ENCODE measurements at places on chromosomes 6 and 20. TPM values are rescaled to one million over a fixed set of nuclear protein-coding genes. Genes with fewer than 3 reads are reported as not detected.

DNA sequence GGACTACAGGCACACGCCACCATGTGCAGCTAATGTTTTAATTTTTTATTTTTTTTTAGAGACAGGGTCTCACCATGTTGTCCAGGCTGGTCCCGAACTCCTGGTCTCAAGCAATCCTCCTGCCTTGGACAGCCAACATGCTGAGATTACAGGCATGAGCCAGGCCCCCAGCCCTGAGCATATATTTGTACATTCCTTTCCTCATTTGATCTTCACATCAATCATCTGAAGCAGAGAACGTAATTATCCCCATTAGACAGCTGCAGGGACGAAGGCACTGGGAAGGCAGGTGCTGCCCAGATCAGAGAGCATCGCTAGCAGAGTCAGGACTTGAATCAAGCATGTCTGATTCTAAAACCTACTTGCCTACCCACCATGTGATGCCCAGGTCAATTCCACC lies 41.0 kb upstream of the SIRPA start:
- no peaks in the 10 kb centered on the region for H3K27me3 ChIP-seq
- no peak overlapping the region for H3K27ac ChIP-seq
- peaks cover 20% of the 10 kb centered on the region for H3K4me1 ChIP-seq
- H3K4me3 ChIP-seq, result no peak overlapping the region
- H3K36me3 ChIP-seq, result no peaks in the 10 kb centered on the region
- no peak for DNase-seq

DNA sequence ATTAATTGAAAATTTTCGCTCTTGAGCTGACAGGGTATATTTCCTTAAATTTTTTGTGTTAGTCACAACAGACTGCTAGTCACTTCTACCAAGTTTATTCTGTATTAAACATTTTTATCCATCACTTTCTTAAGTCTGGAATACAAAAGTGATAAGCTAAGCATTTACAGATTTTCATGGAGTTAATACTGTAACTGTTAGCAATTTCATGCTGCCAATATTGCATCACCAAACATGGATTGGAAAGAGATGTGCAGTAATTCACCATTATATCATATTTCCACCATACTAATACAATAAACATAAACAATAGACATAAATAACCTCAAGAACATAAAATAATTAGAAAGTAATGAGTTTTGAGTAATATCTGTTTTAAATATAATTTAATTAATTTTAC lies 854.0 kb upstream of the CITED2 start:
- DNase-seq, result no peak
- no peak overlapping the region for H3K4me3 ChIP-seq
- peaks cover 11% of the 10 kb centered on the region for H3K4me1 ChIP-seq
- H3K36me3 ChIP-seq, result no peaks in the 10 kb centered on the region
- no peak overlapping the region for H3K27ac ChIP-seq

- no peak for DNase-seq
- no peak overlapping the region for H3K27ac ChIP-seq
- H3K4me3 ChIP-seq, result no peak overlapping the region
- no peaks in the 10 kb centered on the region for H3K36me3 ChIP-seq
- no peaks in the 10 kb centered on the region for H3K27me3 ChIP-seq
- H3K4me1 ChIP-seq, result no peaks in the 10 kb centered on the region
Measured at GRCh38 chr6:156809034-156809433, 31.9 kb downstream of the ARID1B start.

- DNase-seq, result no peak
- no peaks in the 10 kb centered on the region for H3K4me1 ChIP-seq
- H3K36me3 ChIP-seq, result no peaks in the 10 kb centered on the region
- H3K27me3 ChIP-seq, result peaks cover 9% of the 10 kb centered on the region
- no peak overlapping the region for H3K27ac ChIP-seq
Measured at GRCh38 chr20:17491041-17491440, 40.1 kb downstream of the BFSP1 start.

DNA sequence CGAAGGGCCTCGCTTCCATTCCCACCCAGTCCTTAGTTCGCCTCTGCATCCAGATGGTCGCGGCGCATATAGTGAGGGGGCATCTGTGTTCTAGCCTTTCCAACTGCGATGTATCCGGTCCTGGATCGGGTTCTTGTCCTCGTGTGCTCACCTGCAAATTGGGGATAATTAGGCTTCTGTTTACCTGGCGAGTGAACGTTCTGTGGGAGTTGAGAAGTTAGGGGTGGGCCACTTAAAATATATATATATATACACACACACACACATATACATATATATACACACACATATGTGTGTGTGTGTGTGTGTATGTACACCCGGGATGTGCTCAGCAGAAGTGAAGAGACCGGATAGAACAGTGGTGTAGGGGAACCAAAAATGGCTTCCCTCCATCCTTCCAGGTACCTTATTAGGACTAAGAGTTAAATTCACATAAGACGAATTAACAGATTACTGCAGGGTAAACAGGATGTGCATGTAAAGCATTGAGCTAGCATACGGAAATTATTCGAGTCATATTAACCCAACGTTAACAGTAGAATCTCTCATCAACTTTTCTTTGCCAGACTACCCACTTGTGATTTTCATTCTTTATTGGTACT lies 537 bp downstream of the CSTF1 start:
- H3K4me1 ChIP-seq, result peaks cover 18% of the 10 kb centered on the region
- H3K36me3 ChIP-seq, result peaks cover 44% of the 10 kb centered on the region
- H3K27me3 ChIP-seq, result no peaks in the 10 kb centered on the region
- H3K27ac ChIP-seq, result peak overlapping the region; percentile 79
- H3K4me3 ChIP-seq, result peak overlapping the region; percentile 95
- no peak for DNase-seq

GRCh38 chr20:9480066-9480465 lies 34.3 kb upstream of the LAMP5 start:
- no peaks in the 10 kb centered on the region for H3K36me3 ChIP-seq
- H3K4me3 ChIP-seq, result no peak overlapping the region
- H3K27ac ChIP-seq, result no peak overlapping the region
- no peaks in the 10 kb centered on the region for H3K27me3 ChIP-seq
- peaks cover 6% of the 10 kb centered on the region for H3K4me1 ChIP-seq

GRCh38 chr6:21908161-21908848 lies 314.8 kb downstream of the SOX4 start:
- no peaks in the 10 kb centered on the region for H3K27me3 ChIP-seq
- no peak for DNase-seq
- H3K4me3 ChIP-seq, result no peak overlapping the region
- H3K27ac ChIP-seq, result no peak overlapping the region
- H3K36me3 ChIP-seq, result no peaks in the 10 kb centered on the region

- no peaks in the 10 kb centered on the region for H3K4me1 ChIP-seq
- H3K27ac ChIP-seq, result no peak overlapping the region
- no peaks in the 10 kb centered on the region for H3K27me3 ChIP-seq
- no peak for DNase-seq
Measured at GRCh38 chr6:6218759-6219085, 101.7 kb downstream of the F13A1 start.

DNA sequence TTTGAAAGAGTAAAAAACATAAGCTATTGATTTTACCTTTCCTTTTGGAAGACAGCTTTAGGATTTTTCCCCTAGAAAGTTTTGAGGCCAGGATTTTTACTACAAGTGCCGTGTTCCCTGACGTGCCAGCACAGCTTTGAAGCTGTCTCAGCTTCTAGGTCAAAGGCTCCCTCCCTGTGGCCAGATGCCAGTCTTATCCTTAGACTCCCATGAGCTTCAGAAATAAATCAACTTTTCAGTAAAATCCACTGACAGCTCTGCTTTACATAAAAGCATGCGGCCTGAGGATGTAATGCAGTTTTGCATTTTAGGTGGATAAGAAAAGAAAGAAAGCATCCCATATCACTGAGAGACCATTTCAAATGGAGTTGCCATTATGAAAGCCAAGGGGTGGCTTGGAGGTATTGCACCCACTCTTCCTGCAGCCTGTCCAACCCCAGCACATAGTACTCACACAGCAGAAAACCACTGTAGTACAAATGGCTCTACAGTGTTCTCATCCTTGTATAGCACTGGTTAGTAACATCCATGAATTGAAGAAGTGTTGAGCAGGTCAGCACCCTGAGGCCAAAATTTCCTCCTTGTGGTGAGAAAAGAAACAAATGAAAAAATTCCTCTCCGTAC lies 15.2 kb upstream of the ATXN1 start:
- no peaks in the 10 kb centered on the region for H3K36me3 ChIP-seq
- no peaks in the 10 kb centered on the region for H3K4me1 ChIP-seq
- DNase-seq, result no peak

- peaks cover 52% of the 10 kb centered on the region for H3K36me3 ChIP-seq
- no peaks in the 10 kb centered on the region for H3K4me1 ChIP-seq
- DNase-seq, result no peak
Measured at GRCh38 chr6:150966786-150967185, 101.3 kb downstream of the MTHFD1L start.

DNA sequence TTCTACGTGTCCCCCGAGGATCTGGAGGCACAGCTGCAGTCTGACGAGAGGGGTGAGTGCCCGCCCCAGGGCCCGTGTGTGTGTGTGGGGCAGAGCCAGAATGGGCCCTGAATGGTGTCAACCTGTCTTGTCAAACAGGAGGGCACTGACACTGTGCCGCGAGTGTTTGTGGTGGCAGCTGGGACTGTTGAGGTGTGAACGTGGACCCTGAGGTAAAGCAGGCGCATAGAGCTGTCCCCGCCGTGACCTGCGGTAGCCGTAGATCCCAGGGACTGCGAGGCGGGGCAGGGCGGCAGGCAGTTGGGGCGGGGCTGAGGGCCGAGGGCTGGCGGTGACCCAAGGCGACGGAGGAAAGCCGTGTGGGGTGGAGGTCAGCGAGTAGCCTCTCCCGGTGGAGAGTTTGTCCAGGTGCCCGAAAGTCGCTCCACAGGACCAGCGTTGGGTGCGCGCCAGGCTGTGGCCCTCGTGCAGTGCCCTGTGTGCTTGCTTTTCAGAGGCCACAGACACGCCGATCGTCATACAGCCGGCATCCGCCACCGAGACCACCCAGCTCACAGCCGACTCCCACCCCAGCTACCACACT lies 25.2 kb downstream of the UCKL1 start:
- H3K36me3 ChIP-seq, result peaks cover 68% of the 10 kb centered on the region
- no peaks in the 10 kb centered on the region for H3K4me1 ChIP-seq
- H3K4me3 ChIP-seq, result no peak overlapping the region
- DNase-seq, result peak; percentile 79
- H3K27me3 ChIP-seq, result no peaks in the 10 kb centered on the region

GRCh38 chr6:156543431-156543830 lies 233.7 kb upstream of the ARID1B start:
- no peak overlapping the region for H3K27ac ChIP-seq
- H3K4me3 ChIP-seq, result no peak overlapping the region
- H3K36me3 ChIP-seq, result no peaks in the 10 kb centered on the region
- H3K4me1 ChIP-seq, result no peaks in the 10 kb centered on the region
- no peak for DNase-seq

DNA sequence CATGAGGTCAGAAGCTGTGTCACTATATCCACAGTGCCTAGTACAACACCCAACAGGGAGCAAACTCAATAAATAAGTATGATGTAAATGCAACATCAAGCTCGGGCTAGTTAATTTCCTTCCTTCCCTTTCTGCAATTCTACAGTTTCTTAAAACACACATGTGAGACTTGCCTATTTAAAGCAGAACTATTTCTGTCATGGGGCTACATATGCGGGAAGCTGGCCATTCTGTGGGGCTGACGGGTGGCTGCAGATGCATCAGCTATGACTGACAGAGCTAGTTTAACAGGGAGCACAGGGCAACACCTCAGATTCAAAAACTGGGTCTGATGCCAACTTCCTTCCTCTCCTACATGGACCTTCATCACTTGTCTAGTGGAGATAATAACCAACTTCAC lies 118.1 kb upstream of the ENPP5 start:
- H3K27me3 ChIP-seq, result no peaks in the 10 kb centered on the region
- H3K27ac ChIP-seq, result no peak overlapping the region
- no peak overlapping the region for H3K4me3 ChIP-seq

DNA sequence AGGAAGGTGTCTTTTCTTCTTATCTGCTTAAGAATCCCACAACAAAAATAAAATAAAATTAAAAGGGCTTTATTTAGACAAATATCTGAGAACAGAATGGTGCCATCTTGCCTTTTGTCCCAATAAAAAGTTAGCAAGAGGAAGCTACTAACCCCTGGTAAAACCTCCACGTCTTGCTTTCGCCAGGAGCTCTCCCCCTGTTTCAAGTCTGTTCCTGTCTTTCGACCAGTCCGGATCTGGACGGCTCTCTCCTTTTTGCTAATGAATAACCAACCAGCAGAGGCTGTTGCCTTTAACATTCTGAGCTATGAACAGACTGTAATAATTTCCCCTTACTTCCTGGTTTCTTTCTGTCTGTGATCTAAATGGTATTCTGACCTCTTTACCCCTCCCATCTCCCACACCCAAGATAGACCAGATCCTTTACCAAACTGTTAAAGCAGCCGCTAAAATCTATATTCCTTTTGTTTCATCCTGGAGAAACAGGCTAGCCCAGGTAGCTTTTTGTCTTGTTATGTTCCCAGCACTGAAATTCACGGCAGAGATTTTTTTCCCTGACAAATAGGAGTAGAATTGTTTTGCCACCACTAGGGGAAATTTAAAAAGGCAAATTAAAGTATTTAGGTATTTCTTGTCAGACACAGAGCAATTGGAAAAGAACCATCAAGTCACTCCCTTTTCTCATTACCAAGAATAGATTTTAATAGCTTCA lies at the start of gene FRK:
Gene FRK (minus strand): TSS at position 320 of the 712 bp plus-strand sequence. CDS start 580 bp downstream, outside the sequence.
- no peaks in the 10 kb centered on the region for H3K36me3 ChIP-seq
- peak within 1 kb of the TSS; percentile 58 for H3K27ac ChIP-seq
- DNase-seq, result peak; percentile 34
- H3K4me1 ChIP-seq, result no peaks in the 10 kb centered on the region
- no peaks in the 10 kb centered on the region for H3K27me3 ChIP-seq
- peak within 1 kb of the TSS; percentile 73 for H3K4me3 ChIP-seq

DNA sequence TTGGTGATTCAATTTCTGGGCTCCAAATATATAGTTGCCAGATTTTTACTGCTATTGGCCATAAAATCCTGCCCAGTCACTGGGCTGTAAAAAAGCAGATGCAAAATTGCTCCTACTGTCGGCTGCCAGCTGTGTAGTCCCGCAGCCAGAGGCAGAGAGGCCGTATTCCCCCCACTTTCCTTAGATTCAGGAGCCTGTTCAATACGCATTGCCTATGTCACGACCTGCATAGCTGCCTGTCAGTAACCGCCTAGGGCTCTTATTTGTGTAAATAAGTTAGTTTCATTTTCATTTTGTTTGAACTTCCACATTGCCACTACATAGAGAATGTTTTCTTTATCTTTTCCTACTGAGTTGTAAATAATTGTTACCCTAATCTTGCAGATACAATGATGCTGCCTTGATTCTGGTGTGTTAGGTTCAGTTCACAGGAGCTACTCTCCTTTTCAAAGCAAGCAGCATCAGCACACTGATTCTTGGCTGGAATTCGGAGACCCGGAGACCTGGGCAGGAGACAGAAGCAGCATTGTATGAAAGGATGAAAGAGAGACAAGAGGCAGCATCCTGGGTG lies 46.0 kb upstream of the UST start:
- H3K27ac ChIP-seq, result peak overlapping the region; percentile 76
- no peaks in the 10 kb centered on the region for H3K36me3 ChIP-seq
- no peaks in the 10 kb centered on the region for H3K27me3 ChIP-seq
- peak; percentile 89 for DNase-seq
- peak overlapping the region; percentile 74 for H3K4me3 ChIP-seq

GRCh38 chr6:152848919-152849318 lies 98.3 kb downstream of the VIP start:
- H3K27ac ChIP-seq, result no peak overlapping the region
- H3K4me3 ChIP-seq, result no peak overlapping the region
- H3K36me3 ChIP-seq, result no peaks in the 10 kb centered on the region
- no peaks in the 10 kb centered on the region for H3K27me3 ChIP-seq
- no peak for DNase-seq

- H3K27ac ChIP-seq, result no peak overlapping the region
- no peaks in the 10 kb centered on the region for H3K27me3 ChIP-seq
- no peak for DNase-seq
- no peaks in the 10 kb centered on the region for H3K4me1 ChIP-seq
- H3K4me3 ChIP-seq, result no peak overlapping the region
Measured at GRCh38 chr20:41436679-41437078, 70.1 kb upstream of the EMILIN3 start.

The STMND1 gene
- total RNA-seq, result not detected

The MLIP gene
- 0.36 TPM for total RNA-seq

The FARS2 gene
- total RNA-seq, result 29.7 TPM

The DNMT3B gene
- 2.5 TPM for total RNA-seq

The TGM3 gene
- not detected for total RNA-seq

The RIMS4 gene
- total RNA-seq, result 0.29 TPM

The MACROD2 gene
- total RNA-seq, result 4.0 TPM
